Activated CD4-positive, alpha-beta memory T cell treated with anti-CD3 and anti-CD28 coated beads, Interleukin-2, amount 10 ng/mL, durations not matched to agents 7 days and 5 days (primary cell): ENCODE measurements at places on chromosomes 7 and 10. TPM values are rescaled to one million over a fixed set of nuclear protein-coding genes. Genes with fewer than 3 reads are reported as not detected.

DNA sequence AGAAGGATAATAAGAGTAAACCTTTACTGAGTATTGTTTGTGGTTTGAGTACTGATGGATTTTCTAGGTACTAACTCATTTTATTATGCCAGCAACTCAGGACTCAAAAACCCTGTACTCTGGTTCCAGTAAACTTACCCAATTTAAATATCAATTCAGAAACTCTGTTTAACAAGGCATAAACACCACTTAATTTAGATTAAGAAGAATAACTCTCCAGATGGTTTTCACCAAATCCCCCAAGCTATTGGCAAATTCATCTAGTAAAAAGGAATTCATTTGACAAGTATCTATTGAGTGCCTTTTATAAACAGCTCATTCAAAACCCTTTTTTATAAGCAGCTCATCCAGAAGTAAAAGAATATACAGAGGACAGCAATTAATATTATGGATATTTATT is 572.4 kb downstream of the PHTF2 start:
- DNase-seq, result no peak

- DNase-seq, result no peak
Observed at GRCh38 chr10:68598978-68599770, 39.0 kb downstream of the TET1 start.

- DNase-seq, result no peak
Observed at GRCh38 chr7:146956321-146956720, 839.7 kb downstream of the CNTNAP2 start.

GRCh38 chr7:24870766-24871165 is 109.2 kb downstream of the OSBPL3 start:
- no peak for DNase-seq

NPVF gene
- total RNA-seq, result not detected
